NCI-H460 (cell line): ENCODE measurements at places on chromosomes 5 and 9. TPM values are rescaled to one million over a fixed set of nuclear protein-coding genes. Genes with fewer than 3 reads are reported as not detected.

Gene PCDHB15
- 0.12 and 0.20 TPM in 2 replicates for total RNA-seq

Gene ERMP1
- total RNA-seq = 14.9 and 16.2 TPM in 2 replicates

Gene MSX2
- total RNA-seq = 11.7 TPM in 2 replicates

GRCh38 chr9:89243296-89244061 lies 64.9 kb upstream of the SHC3 start:
- no peak for DNase-seq

- DNase-seq = peak; percentile 64
These were observed 138.9 kb upstream of the CDKN2B start for GRCh38 chr9:22147813-22148527.

DNA sequence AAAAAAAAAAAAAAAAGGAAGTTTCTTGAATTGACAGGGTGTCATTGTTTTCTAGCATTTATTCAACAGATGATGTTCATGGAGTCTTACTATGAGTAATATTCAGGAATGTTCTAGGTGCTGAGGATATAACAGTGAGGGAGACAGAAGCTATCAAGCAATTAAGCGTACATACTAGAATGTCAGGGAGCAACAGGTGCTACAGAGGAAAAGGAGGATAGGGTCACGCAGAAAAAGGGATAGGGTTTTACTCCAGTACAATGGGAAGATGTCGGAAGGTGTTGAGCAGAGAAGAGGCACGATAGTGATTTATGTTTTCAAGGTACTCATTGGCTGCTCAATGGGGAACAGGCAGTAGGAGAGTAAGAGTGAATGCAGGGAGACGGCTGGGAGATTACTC lies 6.6 kb upstream of the RASGRF2 start:
- DNase-seq = no peak

GRCh38 chr9:72124947-72125346 lies 24.3 kb upstream of the GDA start:
- DNase-seq = no peak

GRCh38 chr9:128288273-128289004 lies 12.4 kb downstream of the SWI5 start:
- no peak for DNase-seq
